ELR (cell line): ENCODE measurements at places on chromosomes 6 and 20.

GRCh38 chr6:141254336-141254735 lies 878.4 kb upstream of the GJE1 start:
- DNase-seq = no peak

DNA sequence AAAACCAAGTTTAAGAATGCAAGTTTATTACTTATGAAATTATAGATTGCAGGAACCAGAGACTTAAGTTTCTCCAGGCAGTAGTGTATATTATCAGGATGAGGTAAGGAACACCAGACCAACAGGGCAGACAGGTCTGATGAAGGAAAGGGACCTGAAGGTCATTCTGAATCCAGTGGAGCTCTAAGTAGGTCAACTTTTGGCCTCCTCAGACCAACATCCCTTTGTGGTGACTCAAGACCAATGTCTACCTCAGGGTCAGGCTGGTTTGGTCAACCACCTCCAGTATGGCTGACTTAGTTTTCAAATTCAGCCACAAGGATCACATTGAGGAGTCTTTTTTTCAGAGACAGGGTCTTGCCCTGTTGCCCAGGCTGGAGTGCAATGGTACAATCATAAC lies 38.7 kb upstream of the TFAP2A start:
- peak; percentile 45 for DNase-seq

- DNase-seq = peak; percentile 87
These were observed 18.9 kb upstream of the DSN1 start for GRCh38 chr20:36792422-36792821.

DNA sequence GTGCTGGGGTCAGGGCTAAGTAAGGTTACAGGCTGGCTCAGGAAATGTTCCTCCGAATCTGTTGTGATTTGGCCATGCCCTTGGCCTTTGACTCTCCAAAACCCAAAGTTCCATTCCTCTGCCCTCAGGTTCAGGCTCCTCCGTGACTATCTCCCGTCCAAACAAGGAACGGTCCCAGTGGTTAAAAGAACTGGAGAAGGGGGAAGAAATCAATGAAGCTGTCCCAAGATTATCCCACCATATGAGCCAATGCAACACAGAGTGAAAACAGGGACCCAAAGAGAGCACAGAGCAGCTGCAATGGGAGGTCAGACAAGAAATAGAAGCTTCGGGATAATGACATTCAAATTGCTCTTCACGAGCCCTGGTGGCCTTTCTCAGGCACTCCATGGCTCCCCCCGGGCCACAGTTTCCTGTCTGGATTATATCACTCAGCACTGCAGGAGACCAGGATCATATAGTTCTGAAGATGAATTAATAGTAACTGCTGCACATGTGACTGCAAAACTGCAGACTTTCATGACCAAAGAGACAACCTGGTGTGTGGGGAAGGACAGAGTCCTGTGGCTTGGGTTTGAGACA lies 211.3 kb downstream of the ZNF217 start:
- no peak for DNase-seq

- DNase-seq = peak; percentile 63
These were observed 36.1 kb downstream of the CTNNBL1 start for GRCh38 chr20:37729909-37730308.
